ENCODE measurements at places on chromosomes 11 and 22.

DNA sequence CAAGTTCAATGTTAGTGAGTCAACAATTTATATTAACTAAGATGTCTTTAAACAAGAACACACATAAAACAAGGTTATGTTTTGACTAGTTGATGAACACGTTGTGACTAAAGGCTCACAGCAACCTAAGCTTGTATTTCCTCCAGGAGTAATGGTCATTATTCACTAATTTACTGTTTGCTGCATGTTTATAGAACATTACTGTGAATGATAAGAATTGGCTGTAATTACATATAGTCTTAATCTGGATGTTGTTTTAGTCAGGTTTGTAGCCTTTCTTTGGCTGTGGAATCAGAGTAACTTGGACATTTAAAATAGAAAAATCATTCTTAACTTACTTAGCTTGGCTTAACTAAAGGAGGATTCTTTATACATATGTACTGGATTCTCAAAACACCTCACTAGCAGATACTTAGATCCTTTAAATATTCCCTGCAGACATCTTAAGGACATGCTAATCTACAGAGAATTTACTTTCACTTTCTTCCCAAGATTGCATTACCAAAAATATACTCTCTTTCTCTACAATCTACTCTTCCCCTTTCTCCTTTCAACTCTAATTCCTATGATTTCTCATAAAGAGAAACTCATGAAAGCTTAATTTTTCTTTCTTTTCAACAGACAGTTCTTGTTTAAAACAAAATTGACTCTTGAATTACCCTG lies 319.7 kb upstream of the CTSC start:
- no peak for DNase-seq

- no peak for DNase-seq
Observed at GRCh38 chr11:101448881-101449442, 134.8 kb downstream of the TRPC6 start.

DNA sequence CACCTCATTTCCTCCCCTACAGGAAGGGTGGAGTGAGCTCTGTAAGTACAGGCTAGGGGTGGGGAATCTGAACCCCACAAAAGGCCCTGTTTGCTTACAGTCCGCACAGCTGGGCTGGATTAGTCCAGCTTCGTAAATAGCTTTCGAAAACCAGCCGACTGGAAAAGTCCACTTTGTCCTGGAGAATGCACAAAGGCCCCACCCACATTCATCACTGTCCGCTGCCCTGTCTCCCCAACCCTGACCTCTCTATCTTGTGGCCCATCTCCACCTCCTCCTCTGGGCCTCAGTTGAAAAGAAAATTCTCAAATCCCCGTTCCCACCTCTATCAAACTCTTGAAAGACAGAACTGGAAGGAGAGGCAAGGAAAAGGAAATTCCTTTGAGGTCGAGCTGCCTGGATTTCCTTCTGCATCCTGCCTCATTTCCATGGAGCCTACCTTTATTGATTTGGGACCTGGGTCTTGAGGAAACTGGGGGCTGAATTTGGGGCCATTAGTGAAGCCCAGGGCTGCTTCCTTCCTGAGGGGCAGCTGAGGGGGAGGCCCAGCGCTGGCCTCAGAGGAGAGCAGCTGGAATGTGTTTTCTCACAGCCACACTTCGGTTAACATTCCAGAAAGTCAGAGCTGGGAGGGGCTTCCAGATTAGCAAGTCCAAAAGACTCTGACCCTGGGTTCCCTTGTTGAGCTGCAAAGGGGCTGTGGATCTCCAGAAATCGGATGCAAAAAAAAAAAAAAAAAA lies 147.6 kb downstream of the FBXO7 start:
- DNase-seq: no peak

GRCh38 chr11:926341-926916 lies 759 bp downstream of the AP2A2 start:
- DNase-seq: peak; percentile 82

DNA sequence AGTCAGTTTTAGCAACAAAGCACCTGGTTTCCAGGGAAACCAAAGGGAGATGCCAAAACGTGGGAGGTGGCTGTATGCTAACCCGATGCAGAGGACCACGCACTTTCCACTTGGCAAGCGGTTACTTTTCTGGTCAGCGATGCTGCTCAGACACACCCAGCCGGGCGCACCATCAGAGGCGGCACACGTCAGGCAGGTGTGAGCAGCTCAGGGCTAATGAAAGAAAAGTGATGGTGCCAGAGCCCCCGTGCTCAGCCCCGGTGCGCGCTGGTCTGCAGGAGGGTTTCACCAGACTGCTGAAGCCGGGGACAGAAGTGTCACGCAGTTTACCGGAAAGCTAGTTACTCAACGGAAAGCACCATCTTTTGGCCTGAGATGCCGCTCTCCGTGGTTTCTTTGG lies 5.7 kb downstream of the LTO1 start:
- DNase-seq: no peak

DNA sequence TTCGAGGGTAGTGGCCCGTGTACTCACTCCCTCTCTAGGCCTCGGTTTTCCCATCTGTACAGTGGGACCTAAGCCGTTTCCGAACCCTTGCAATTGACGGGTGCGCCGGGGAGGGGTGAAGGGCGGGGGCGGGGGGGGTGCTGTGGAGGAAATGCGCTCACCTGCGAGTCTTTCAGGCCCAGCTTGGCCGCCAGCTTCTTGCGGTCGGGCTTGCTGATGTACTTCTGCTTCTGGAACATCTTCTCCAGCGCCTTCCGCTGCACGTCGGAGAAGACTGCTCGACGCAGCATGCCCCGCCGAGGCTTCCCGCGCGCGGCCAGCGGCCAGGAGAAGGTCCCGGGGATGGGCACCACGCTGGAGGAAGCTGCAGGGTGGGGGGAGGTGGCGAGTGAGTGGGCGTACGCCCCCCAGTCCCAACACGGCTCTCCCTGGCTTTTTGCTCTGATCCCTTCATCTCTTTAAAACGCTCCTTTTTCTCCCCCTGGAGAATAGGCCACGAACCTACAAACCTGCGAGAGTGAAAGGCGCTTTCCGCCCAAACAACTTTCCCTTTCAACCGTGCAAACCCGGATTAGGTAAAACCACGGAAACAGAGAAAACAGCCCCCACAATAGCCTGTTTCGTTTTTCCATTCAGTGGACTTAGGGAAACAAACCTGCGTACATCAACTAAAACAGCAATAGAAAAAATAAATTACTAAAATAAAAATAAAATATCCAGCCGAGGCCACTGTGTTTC lies 3.2 kb downstream of the DBX1 start:
- no peak for DNase-seq

GRCh38 chr11:80284946-80285785 lies 844.3 kb upstream of the TENM4 start:
- DNase-seq: no peak

DNA sequence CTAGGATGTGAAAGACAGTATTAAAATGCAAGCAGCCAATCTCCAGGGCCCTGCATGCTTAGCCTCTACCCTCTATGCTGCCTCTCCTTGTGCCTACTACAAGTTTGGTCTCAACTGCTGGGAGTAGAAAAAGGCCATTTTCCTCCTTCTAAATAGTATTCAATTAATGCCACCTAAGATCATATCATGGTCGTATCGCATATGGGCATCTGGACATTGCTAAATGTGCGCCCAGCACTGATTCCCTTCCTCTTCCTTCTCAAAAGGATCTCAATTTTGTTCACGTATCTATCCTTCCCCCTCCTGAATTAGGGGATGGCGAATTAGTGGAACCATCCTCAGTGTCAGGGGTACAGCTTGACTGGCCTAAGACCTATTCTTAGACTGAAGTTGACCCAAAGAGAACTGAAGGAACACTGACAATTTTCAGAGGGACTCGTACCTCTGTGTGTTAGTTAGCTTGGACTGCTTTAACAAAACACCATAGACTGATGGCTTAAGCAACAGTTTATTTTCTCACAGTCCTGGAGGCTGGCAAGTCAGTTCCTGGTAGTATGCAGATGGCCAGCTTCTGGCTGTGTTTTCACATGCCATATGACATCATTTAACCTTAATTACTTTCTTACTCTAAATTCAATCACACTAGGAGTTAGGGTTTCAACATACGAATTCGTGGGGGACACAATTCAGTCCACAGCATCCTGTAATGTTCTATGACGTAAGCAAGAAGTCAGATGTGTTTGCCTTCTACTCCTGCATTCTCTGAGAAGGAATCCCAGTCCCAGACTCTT lies 8.5 kb upstream of the NUP50 start:
- DNase-seq: no peak

GRCh38 chr22:35746248-35746647 lies 28.6 kb downstream of the APOL5 start:
- DNase-seq: no peak

- no peak for DNase-seq
Observed at GRCh38 chr11:96051820-96052219, 127.9 kb upstream of the MTMR2 start.

GRCh38 chr22:38614332-38615063 lies 41.7 kb downstream of the FAM227A start:
- DNase-seq: no peak

DNA sequence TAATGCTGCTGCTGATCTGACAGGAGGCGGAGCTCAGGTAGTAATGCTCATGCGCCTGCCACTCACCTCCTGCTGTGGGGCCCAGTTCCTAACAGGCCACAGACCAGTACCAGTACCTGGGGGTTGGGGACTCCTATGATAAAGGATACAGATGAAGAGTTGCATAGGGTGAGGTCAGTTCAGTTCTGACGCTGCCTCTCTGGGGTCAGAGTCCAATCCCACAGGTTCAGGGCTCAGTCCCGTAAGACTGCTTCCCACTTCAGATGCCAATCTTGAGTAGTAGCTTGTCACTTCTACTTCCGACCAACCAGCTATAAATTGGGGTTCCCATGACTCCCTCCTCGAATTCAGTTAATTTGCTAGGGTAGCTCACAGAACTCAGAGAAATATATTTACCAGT lies 8.6 kb downstream of the ASRGL1 start:
- no peak for DNase-seq

DNA sequence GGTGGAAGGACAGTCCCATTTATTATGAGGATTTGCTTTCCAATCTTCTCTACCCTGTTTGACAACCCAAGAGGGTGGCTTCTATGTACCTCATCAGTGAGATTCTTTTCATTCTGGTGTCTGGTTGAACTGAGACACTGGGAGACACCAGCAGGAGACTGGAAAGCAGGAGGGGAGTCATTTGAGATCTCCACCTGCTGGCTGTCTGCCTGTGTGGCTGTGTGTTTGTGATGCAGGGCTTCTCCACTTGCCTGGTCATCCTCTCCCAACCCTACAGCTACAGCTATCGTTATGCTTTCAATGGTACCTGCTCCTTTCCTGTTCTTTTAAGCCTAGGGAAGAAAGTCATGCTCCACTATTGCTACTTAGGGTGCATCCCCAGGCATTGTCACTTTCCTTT lies 48.6 kb downstream of the MRGPRX1 start:
- DNase-seq: no peak

GRCh38 chr22:41380993-41381328 lies 781 bp upstream of the TEF start:
- peak; percentile 55 for DNase-seq

DNA sequence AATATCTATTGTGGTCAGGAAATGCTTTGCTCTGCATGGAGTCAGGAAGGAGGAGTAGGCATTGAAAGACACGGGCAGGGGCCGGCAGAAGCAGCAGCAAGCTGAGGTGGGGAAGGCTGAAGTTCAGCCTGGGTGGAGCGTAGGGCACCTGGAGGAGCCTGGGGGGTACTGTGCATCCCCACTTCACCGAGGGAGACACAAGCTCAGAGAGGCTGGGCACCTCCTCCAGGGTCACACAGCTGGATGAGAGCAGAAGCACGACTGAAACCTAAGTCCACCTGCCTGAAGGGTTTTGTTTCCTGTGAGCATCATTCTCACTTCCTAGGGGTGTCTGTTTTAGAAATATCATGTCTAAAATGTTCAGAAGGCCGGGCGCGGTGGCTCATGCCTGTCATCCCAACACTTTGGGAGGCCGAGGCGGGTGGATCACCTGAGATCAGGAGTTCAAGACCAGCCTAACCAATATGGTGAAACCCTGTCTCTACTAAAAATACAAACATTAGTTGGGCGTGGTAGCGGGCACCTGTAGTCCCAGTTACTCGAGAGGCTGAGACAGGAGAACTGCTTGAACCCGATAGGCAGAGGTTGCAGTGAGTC lies 138.3 kb downstream of the MPPED1 start:
- DNase-seq: no peak

DNA sequence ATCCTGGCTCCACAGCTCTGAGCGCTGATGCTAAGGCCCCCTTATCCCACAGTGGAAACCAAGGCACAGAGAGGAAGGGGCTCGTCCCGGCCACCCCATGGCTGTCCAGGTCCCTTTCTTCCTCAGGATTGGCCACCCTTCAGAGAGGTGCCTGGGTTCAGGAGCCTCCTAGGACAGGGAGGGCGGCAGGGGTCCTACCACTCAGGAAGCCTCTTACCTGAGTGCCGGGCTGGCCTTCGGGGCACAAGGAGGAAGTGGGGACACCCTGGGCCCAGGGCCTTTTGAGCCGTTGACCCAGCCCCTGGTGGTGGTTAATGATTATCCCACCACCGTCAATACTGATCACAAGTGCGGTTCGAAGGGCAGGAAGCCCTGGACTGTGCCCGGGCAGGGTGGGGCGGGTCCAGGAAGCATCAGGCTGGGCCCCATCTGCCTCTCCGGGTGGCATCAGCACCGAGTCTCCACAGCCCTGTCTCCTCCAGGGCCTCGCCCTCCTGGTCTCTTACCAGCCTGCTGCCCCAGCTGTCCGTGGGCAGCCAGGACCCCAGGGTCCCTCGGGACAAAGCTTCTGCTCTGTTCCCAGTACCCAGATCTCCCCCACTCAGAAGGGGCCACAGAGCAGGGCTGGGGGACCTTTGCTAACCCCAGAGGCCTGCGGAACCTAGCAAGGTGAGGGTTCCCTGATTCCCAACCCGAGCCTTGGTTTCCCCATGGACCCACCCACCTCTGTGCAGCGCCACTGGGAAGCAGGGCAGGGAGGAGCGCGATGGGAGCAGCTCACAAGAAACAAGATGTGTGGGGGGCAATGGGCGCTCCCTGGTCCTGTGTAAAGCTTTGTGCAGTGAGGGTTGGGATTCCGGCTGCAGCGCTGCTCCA lies 15.0 kb upstream of the EHD1 start:
- DNase-seq: no peak

DNA sequence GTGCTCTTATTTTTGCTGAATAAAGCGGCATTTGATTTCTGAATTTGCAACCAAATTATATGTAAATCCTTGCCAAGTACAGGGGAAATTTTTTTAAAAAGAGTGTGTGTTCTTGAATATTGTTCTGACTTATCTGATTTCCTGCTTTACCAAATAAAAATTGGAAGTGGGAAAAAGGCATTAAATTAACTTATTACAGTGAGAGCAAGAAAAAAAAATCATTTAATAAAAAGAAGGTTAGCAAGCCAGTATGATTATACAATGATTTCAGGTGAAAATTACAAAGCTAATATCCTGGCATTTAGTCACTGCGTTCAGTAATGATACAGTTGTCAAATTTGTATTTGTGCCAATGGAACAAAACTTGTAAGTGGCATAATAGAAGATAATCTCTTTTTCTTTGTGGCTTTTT lies 82.1 kb upstream of the PPARA start:
- DNase-seq: no peak

- peak; percentile 44 for DNase-seq
Observed at GRCh38 chr11:63841554-63841953, 2.6 kb downstream of the MARK2 start.

Measured in RWPE1 (cell line).